GM04503 (cell line): ENCODE measurements at places on chromosomes 6 and 20.

GRCh38 chr6:124599656-124600055, 362.6 kb upstream of the RNF217 start:
- DNase-seq: no peak

DNA sequence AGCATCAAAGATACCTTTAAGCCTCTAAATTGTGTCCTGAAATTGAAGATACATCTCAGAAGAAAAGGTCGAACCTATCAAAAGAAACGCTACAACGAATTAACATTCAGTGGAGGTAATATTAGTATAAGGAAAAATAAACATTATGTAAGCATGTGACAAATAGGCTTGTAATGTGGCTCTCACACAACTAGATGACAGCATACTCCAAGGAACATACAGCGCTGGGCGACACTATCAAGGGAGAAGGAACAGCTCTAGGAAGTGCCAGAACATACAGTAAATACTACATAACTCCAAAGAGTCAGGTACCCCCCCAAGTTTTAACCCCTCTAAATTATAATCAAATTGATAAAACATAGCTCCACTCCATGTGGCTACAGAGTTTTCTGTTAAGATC, 103.5 kb downstream of the LAMP5 start:
- DNase-seq: no peak

- no peak for DNase-seq
Measured at GRCh38 chr6:112349958-112350357, 2.8 kb downstream of the RFPL4B start.

DNA sequence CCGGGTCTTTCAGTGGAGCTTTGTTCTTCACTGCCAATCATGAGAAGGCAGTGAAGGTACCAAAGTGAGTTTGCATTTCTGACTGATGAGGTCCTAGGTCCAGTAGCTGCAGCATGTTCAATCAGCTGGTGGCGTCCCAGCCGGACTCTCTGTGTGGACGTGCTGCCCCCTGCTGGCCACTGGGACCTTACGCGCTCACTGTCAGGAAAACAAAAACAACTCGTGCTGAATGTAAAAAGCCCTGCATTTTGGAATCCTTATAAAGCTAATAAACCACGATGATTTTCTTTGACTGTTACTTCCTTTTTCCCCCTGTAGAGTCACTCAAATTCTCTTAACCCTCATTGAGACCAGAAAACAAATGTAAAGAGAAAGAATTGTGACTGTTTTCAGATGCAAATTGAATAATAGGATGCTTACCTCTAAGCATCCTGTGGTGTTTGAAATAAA, 4.9 kb upstream of the CD24 start:
- DNase-seq: peak; percentile 18

DNA sequence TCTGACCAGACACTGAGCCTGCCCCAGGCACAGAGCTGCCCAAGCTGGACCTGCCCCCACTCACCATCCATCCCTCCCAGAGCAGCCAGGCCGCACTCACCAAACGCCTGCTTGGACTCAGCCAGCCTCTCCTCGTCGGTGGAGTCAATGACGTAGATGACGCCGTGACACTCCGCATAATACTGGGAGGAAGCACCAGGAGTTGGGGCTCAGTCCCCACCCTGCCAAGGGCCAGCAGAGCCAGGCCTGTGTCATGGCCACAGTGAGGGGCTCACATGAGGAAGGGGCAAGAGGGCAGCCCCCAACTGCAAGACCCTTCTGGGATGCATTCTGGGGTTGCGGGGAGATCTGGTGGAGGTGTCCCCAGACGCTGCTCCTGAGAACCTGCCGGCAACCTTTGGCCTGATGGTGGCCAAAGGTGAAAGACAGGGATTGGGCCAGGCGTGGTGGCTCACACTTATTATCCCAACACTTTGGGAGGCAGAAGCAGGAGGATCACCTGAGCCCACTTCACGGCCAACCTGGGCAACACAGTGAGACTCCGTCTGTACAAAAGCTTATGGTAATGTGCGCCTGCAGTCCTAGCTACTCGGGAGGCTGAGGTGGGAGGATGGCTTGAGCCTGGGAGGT, 5.6 kb downstream of the ARFRP1 start:
- no peak for DNase-seq
